ENCODE measurements at places on chromosomes 5 and 9.

GRCh38 chr5:86447362-86447761 lies 170.4 kb upstream of the COX7C start:
- no peak for DNase-seq

DNA sequence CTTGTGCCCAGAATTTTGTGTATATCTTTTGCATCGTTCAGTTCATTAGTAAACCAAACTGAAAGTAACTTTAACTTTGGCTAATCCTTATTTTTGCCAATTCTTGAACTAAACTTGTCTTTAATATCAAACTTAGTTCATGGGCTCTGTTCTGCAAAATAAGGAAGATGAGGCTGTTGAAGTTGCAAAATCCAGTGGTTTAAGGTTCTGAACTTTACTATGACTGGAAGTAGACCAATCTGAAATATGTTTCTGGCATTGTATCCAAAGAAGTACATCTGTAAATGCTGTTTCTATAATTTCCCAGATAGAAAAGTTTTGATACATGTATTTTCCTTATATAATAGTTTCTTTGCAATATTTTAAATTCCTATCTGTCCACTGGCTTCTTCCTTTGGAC lies 238.1 kb downstream of the CETN3 start:
- no peak for DNase-seq

GRCh38 chr9:71001780-71002386 lies 119.5 kb downstream of the TRPM3 start:
- DNase-seq, result peak; percentile 26

DNA sequence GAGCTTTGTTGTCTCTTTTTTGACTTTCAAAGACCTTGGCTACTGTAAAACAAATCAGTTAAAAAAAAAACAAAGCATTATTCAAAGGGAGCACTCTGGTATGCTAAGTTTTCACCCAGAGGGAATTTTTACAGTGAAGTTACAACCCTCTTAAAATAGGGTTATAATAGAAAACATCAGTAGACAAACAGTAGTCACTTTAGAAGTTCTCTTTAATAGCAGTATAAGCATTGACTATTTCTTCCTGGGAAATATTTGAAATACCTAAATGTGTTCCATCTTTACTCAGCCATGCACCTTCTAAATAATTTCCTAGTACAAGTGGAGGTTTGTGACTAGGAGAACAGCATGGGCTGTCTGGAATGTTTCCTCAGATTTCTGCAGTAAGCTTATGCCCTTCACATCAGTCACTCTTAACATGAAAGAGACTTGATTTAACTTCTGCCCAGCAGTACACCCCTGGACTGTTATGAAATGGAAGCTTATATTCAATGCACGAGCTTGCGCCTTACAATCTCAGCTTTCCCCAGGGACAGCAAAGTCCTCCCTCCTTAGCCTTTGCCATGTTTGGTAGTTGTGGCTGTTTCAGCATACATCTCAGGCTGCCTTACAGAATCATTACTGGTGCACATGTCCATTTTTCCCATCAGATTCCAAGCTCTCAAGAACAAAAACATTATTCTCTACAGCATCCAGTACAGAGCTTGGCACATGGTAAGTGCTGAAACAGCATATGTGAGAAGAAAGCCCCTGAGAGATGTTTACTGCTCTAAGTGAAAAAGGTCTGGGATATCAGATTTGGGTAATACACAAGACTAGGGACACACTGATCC lies 191.5 kb downstream of the ZNF608 start:
- no peak for DNase-seq

GRCh38 chr5:72355706-72356299 lies 35.6 kb downstream of the PTCD2 start:
- DNase-seq, result peak; percentile 30

DNA sequence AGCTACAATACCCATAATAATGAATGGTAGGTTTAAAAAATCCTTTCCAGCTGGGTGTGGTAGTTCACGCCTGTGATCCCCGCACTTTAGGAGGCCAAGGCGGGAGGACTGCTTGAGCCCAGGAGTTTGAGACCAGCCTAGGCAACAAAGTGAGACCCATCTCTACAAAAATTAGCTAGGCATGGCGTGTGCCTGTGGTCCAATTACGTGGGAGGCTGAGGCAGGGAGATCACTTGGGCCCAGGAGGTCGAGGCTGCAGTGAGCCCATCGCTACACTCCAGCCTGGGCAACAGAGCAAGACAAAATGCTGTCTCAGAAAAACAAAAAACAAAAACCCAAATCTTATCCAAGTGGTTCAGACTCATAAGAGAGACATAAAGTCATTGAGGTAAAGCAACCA lies 33.8 kb upstream of the SLC6A3 start:
- no peak for DNase-seq

- no peak for DNase-seq
Observed at GRCh38 chr5:30183795-30184194, 1009.7 kb upstream of the CDH6 start.

GRCh38 chr5:174317256-174317894 lies 271.9 kb downstream of the NSG2 start:
- peak; percentile 86 for DNase-seq

- DNase-seq, result no peak
Observed at GRCh38 chr9:72649127-72649442, 127.7 kb downstream of the TMC1 start.

DNA sequence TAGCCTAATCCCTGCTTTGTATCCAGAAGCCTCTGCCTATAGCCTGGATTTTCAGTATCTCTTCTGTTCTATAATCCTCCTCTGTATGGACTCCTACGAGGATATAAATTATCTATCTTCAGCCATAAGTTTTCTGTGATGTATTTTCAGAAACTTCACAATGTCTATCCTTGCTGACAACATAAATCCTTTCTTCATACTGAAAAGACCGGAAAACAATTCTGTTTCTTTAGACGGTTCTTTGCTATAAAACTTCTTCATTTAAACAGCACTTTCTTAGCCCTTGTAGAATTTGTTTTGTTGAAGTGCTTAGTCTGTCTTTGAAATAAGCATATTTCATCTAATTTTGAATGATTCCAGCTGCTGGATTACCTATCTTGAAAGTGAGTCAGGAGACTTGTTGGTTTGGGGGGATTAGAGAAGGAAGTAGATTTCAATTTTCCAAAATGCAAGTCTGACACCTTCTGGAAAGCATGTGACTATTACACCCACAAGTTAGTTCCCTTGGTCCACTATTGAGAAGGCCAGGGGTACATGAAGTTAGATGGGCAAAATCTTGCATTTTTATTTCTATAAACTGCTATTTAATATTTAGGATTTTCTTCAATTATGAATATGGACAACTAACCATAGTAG lies 96.3 kb upstream of the RANBP3L start:
- no peak for DNase-seq

DNA sequence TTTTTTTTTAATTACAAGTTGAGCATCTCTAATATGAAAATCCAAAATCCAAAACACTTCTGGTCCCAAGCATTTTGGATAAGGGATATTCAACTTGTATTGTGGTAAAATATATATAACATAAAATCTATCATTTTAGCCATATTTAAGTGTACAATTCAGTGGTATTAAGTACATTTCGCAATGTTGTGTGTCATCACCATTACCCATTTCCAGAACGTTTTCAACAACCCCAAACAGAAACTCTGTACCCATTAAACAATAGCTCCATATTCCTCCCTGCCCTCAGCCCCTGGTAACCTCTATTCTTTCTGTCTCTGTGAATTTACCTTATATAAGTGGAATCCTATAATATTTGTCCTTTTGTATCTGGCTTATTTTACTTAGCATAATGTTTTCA lies 24.9 kb downstream of the TICAM2 start:
- DNase-seq, result no peak

Data from H7 (cell line).